Right renal pelvis (tissue), 4 donors: ENCODE measurements at places on chromosomes 12 and 14.

GRCh38 chr14:31949709-31950108 is 127.4 kb upstream of the ARHGAP5 start:
- DNase-seq = no peak

GRCh38 chr12:51345681-51346080 is 798 bp downstream of the CELA1 start:
- DNase-seq = no peak

DNA sequence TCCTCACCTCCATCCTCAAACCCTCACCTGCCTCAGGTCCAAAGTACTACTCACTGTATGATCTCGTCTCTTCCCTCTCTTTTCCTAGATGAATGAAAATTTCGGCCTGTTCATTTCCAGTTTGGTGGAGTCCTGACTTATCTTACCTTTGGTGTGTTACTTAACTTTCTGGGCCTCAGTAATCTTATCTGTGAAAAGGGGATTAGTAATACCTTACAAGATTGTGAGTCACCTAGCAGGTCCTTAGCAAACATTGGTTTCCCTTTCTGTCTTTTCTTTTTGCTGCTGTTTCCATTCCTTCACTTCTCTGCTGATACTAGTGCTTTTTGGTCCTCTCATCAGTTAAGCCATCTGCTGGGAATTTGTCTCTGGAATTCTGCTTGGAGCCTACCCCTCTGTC is 52.8 kb downstream of the AKAP6 start:
- no peak for DNase-seq

- DNase-seq = peak; percentile 74
Measured at GRCh38 chr12:4562034-4562657, at the start of gene DYRK4. TSS of gene DYRK4 (plus strand) at chr12:4562208. CDS start at chr12:4562246, 38 bp downstream.

DNA sequence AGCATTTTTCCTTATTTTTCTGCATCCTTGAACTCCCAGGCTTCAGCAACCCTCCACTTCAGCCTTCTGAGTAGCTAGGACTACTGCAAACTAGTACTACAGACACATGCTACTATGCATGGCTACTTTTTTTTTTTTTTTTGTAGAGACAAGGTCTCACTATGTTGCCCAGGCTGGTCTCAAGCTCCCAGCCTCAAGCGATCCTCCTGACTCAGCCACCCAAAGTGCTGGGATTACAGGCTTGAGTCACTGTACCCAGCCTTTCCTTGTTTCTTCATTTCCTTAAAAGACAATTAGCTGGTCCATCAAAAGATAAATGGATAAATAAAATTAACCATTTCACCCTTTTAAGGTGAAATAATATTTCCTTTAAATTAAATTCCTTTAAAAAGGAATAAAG is 205.8 kb downstream of the SPTSSA start:
- no peak for DNase-seq

GRCh38 chr14:99026471-99026870 is 245.5 kb downstream of the BCL11B start:
- no peak for DNase-seq

GRCh38 chr12:68981516-68981915 is 48.5 kb upstream of the CPM start:
- DNase-seq = no peak

- no peak for DNase-seq
Measured at GRCh38 chr12:1808798-1809480, 11.4 kb upstream of the LRTM2 start.

- DNase-seq = no peak
Measured at GRCh38 chr12:83691730-83692129, 1005.0 kb downstream of the TMTC2 start.

GRCh38 chr12:70469221-70469820 is 103.2 kb downstream of the KCNMB4 start:
- DNase-seq = no peak

DNA sequence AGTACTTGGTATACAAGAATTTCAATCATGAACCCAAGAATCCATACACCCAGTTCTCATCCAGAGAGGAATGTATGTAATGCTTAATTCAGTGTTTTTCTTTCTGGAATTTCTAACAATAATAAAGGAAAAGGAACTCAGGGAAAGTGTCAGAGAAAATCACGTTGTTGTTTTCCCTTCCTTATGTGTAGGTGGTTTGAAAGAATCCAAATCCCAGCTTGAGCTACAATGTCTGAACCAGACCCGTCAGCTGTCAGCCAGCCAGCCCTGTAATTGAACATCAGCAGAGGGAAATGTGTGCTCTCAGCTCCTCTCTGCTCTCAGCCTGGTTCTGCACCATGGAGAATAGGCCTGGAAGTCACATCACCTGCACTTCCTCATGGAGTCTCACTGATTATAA is 126.5 kb downstream of the TMEM30B start:
- no peak for DNase-seq

DNA sequence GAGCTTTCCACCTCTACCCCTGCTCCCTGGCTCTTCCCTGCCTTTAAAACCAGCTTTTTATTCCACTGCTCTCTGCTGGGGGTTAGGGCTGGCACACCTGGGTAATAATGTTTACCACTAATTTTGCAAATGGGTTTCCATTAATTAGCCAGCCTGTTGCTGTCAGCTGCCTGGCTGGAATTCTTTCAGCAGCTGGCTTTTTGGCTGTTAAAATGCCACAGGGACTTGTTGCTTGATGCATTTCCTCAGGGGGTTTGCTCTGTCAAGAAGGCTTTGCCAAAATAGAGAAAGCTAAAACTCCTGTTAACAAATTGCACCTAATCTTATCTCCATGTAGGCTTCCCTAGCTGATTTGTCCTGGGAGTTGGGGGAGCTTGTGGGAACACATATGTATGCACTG is 51.8 kb upstream of the PSMC1 start:
- no peak for DNase-seq

DNA sequence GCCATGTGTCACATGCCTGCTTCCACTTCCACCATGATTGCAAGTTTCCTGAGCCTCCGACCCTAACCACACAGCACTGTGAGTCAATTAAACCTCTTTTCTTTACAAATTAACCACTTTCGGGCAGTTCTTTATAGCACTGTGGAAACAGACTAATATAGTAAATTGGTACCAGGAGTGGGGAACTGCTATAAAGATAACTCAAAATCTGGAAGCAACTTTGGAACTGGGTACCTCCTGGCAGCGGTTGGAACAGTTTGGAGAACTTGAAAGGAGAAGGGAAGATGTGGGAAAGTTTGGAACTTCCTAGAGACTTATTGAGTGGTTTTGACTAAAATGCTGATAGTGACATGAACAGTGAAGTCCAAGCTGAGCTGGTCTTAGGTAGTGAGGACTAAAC is 436.1 kb downstream of the TMEM121 start:
- DNase-seq = no peak
